NCI-H2171 (cell line): ENCODE measurements at places on chromosomes 6 and 20.

DNA sequence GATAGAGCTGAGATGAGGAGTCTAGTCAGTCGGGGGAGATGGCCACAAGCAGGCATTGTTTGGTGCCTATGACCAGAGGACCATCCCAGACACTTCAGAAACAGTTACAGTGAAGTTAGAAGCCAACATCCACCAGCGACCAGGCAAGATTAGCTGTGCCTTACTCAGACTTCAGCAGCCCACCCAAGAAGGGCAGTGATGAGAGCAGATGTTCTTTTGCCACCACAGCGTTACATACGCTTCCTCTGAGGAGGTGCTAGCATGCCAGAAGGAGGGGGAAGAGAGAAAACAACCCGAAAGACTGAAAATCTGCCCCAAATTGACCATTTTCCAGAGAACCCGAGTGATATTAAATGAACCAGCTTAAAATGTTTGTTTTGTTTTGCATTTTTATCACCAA, 186.8 kb downstream of the PRL start:
- no peak for DNase-seq

- DNase-seq: no peak
Measured at GRCh38 chr20:2816030-2816582, at the start of gene TMEM239. Gene TMEM239 (plus strand): TSS chr20:2816364. CDS start chr20:2816555, 191 bp downstream.

DNA sequence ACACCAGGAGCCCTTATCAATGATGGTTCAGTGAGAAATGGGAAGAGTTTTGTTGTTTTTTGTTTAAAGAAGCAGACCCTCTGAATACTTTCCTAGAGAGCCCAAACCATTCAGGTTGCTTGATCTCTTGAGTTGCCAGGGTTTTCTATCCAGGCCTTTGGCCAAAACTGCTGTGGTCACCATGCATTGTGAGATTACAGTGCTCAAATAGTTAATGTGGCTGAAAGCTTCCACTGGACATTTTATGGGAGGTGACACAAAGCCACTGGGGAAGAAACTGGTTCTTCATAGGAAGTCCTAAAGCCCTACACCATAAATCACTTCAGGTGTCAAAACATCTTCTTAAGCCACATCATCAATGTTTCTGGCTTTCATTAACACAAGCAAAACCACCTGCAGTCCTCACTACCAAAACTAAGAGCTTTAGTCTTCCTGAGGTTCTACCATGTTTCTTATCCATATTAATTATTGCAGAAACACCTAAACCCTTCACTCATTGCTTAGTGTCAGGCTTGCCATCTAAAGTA, 101.6 kb downstream of the IBTK start:
- no peak for DNase-seq

GRCh38 chr20:12053353-12053752, 135.7 kb downstream of the BTBD3 start:
- no peak for DNase-seq

GRCh38 chr20:34582911-34583310, 24.4 kb downstream of the MAP1LC3A start:
- no peak for DNase-seq

DNA sequence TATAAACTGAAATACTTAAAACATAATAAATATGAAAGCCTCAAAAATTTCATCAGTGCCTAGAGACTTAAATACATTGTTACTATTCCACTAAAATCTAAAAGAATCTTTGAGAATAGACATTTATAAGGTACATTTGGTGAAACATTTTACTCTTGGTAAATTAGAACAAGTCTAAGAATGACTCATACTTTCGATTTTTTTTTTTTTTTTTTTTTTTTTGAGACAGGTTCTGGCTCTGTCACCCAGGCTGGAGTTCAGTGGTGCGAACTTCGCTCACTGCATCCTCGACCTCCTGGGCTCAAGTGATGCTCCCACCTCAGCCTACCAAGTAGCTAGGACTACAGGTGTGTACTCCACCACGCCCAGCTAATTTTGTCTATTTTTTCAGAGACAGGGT, 6.4 kb downstream of the FUCA2 start:
- no peak for DNase-seq

- no peak for DNase-seq
Measured at GRCh38 chr6:19845266-19846041, 8.3 kb downstream of the ID4 start.

DNA sequence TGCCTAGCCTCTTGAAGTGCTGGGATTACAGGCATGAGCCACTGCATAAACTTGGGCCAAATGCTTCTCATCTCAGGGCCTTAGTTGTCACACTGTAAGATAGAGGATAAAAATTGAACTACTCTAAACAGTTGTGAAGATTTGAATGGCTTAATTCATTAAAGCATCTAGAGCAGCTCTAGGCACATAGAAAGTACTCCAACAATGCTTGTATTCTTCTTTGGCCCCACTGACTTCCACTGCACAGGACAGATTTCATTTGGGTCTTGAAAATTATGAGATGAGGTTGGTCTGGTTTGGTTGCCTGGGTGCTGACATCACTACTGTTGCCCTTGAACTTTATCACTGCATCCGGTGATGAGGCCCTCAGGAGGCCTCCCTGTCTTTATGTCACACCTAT, 10.0 kb upstream of the HBS1L start:
- no peak for DNase-seq

- no peak for DNase-seq
Measured at GRCh38 chr6:148617530-148617929, 129.3 kb upstream of the UST start.

GRCh38 chr20:25090492-25091429, 8.8 kb upstream of the VSX1 start:
- DNase-seq: peak; percentile 84
